Right renal cortex interstitium (tissue), 3 donors: ENCODE measurements at places on chromosomes 12 and 14. TPM values are rescaled to one million over a fixed set of nuclear protein-coding genes. Genes with fewer than 3 reads are reported as not detected.

The PLEKHH1 gene
- 44.3 TPM for polyA plus RNA-seq

The NRL gene
- polyA plus RNA-seq = 1.8 TPM

The MUCL1 gene
- polyA plus RNA-seq = not detected

The LTBP2 gene
- polyA plus RNA-seq = 2.7 TPM

The KRT82 gene
- polyA plus RNA-seq = not detected

The SLC38A4 gene
- 18.2 TPM for polyA plus RNA-seq

The RNASE3 gene
- 0.44 TPM for polyA plus RNA-seq

The RFX4 gene
- not detected for polyA plus RNA-seq

The POTEG gene
- polyA plus RNA-seq = not detected

The SYT10 gene
- 1.2 TPM for polyA plus RNA-seq

The RBP5 gene
- polyA plus RNA-seq = 52.6 TPM

The TMPRSS12 gene
- 0.06 TPM for polyA plus RNA-seq

The CREBL2 gene
- 37.0 TPM for polyA plus RNA-seq

The BATF gene
- polyA plus RNA-seq = 0.47 TPM

The SPTB gene
- 13.2 TPM for polyA plus RNA-seq

The INSM2 gene
- not detected for polyA plus RNA-seq

The MOK gene
- 24.8 TPM for polyA plus RNA-seq

The TTC9 gene
- polyA plus RNA-seq = 4.2 TPM

The TAS2R30 gene
- polyA plus RNA-seq = 0.15 TPM

The TRHDE gene
- polyA plus RNA-seq = 28.4 TPM

The HOXC11 gene
- polyA plus RNA-seq = 1.5 TPM

The PPP4R4 gene
- polyA plus RNA-seq = 0.32 TPM

The SOX5 gene
- polyA plus RNA-seq = 5.1 TPM

The FICD gene
- 4.1 TPM for polyA plus RNA-seq

The EP400 gene
- polyA plus RNA-seq = 29.2 TPM

The CRACR2A gene
- 1.2 TPM for polyA plus RNA-seq

The MLXIP gene
- 25.5 TPM for polyA plus RNA-seq

The MDGA2 gene
- 1.9 TPM for polyA plus RNA-seq

The MMP14 gene
- polyA plus RNA-seq = 132 TPM

The BCL2L2 gene
- 41.7 TPM for polyA plus RNA-seq

The FIGNL2 gene
- polyA plus RNA-seq = 3.2 TPM

The GLIPR1L2 gene
- polyA plus RNA-seq = 2.3 TPM

The EIF4B gene
- polyA plus RNA-seq = 533 TPM

The SERPINA10 gene
- polyA plus RNA-seq = 0.11 TPM

The C12orf54 gene
- polyA plus RNA-seq = 0.60 TPM

The TMEM52B gene
- 186 TPM for polyA plus RNA-seq

The HHIPL1 gene
- polyA plus RNA-seq = 1.3 TPM

The PPM1H gene
- polyA plus RNA-seq = 28.9 TPM

The SLC16A7 gene
- polyA plus RNA-seq = 5.7 TPM

The PRH2 gene
- polyA plus RNA-seq = 0.48 TPM

The PROX2 gene
- 0.74 TPM for polyA plus RNA-seq

The SLC25A47 gene
- polyA plus RNA-seq = not detected

The SSTR1 gene
- 2.2 TPM for polyA plus RNA-seq

The RNU6-7 gene
- polyA plus RNA-seq = not detected

The CCDC60 gene
- polyA plus RNA-seq = not detected

The CERS5 gene
- 87.9 TPM for polyA plus RNA-seq
